Fibroblast of upper back skin (primary cell): ENCODE measurements at places on chromosomes 6 and 20.

DNA sequence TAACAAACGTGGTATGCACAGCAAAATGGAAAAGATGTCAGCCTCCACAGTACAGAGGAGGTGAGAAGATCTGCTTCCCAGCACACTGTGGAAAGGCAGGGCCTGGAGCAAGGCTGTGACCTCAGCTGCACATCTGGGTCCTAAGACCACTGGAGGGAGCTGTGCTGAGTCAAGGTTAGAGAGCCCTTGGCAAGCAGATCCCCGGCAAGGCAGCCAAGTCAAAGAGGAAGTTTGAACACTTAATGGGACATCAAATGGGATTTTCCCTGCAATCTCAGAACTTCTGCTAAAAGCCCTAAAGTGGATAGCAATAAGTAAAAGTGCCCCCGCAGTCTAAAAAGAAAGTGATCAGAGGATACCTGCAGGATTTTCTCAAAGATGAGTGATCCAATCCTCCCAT, 39.5 kb downstream of the UNC5CL start:
- DNase-seq = peak; percentile 41

- no peak for DNase-seq
Observed at GRCh38 chr6:97524811-97525210, 241.8 kb upstream of the MMS22L start.

- no peak for DNase-seq
Observed at GRCh38 chr6:136607204-136607931, 57.1 kb upstream of the MAP7 start.

DNA sequence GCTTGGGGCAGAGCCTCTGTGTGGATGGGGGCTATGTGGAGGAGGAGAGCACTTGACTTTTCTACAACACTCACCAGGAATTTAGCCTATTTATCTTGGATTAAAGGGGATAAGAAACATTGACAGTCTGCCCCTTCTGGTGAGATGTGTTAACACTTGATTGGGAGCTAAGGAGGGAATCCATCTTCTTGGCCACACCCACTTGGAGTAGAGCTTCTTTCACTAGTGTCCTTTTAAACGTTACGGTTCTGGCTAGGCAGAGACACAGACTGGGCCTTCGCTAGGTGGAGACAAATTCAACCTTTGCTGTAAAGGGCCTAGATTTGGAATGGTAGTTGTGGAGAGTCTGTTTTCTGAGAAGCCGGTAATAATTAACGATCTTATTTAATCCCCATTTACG, 15.5 kb upstream of the TPBG start:
- no peak for DNase-seq

GRCh38 chr6:149389509-149390297, 10.4 kb upstream of the SUMO4 start:
- DNase-seq = peak; percentile 38

- peak; percentile 67 for DNase-seq
Observed at GRCh38 chr6:26103141-26103769, 16.0 kb downstream of the HFE start.

DNA sequence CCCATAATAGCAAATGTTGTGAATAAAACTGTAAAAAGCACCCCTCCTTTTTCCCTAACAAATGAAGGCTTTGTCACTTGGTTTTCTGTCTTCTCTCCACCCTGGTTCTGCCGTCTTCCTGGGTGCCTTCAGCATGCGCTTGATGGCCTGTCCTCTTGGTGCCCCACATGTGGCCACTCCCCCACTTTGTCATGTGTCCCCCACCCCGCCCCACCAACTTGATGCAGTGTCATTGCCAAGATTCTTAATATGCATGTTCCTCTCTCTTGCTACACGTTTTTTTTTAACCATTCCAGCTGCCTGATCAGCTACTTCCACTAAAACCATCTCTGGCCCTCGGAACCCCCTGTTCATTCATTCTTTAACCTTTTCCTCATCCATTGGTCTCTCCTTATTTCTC, 340.3 kb downstream of the QKI start:
- DNase-seq = no peak

DNA sequence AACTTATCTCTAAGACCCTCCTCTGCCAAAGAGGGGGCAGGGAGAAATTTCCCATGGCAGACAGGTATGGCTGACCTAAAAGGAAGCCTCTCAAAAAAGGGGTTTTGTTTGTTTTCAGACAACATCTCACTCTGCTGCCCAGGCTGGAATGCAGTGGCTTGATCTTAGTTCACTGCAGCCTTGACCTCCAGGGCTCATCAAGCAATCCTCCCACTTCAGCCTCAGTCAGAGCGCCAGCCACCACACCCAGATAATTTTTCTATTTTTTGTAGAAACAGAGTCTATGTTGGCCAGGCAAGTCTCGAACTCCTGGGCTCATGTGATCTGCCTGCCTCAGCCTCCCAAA, 3.8 kb downstream of the EZR start:
- no peak for DNase-seq
